ENCODE measurements at places on chromosomes 6 and 20.

DNA sequence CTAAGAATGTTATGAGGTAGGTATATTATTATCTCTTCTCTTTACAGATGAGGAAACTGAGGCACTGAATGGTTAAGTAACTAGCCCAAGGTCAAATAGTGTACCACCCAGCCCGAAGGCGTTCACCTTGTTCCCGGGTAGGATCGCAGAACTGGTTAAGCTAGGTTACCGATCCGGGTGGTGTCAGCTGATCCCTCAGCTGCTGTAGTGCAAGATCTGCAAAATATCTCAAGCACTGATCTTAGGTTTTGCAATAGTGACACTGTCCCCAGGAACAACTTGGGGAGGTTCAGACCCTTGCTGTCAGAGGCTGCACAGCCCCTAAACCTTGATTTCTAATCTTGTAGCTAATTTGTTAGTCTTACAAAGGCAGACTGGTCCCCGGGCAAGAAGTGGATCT lies 28.1 kb downstream of the SLC52A3 start:
- DNase-seq = no peak

DNA sequence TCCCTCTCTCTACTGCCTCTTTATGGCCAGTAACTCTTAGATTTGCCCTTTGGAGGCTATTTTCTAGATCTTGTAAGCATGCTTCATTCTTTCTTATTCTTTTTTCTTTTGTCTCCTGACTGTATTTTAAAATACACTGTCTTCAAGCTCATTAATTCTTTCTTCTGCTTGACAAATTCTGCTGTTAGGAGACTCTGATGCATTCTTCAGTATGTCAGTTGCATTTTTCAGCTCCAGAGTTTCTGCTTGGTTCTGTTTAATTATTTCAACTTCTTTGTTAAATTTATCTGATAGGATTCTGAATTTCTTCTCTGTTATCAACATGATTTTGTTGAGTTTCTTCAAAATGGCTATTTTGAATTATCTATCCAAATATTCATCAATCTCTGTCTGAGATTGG lies 25.0 kb upstream of the SDCBP2 start:
- DNase-seq = no peak

DNA sequence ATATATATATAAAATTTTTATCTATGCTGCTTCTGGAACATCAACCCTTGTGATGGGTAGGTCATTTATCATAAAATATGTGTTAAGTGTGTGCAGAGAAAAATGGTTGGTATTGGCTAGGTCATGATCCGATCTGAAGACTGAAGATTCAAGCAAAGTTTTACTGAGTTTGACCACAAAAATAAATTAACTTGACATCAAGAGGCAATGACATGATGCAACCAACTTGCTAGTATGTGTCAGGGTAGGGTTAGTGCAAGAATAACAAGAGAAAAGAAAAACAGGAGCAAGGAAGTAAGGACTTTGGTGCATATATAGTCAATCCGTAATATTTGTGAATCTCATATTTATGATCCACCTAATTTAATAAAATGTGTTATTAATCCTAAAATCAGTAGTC lies 1202.0 kb upstream of the ADGRB3 start:
- DNase-seq = no peak

DNA sequence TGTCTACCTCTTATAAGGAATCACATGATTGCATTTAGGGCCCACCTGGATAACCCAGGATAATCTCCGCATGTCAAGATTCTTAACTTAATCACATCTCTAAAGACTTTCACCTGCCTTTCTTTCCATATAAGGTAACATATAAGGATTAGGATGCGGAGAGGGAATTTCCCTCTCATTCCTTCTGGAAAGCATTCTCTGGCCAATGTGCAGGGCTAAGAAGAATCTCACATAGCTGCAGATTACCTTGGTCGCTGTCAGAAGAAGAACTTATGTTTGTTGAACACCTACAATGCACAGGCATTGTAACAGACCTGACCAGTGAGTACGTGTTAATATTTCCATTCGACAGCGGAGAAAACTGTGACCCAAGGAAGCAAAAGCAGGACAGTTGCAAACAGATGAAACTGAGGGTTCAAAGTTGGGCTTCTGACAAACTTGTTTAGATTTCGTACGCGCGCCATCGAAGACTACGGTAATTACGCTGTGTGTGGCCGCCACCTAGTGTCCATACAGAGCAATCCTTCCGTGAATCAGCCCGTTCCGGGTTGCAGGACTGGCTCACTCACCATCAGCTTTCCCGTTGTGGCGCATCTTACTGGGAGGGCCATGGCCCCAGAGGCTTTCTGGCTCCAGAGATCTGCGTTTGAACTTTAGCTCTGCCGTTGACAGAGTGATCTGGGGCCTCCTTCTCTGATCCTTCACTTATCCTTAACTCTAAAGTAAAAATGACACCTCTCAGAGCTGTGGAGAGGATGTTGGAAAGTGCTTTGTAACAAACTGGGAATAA lies 9.5 kb downstream of the C20orf202 start:
- DNase-seq = peak; percentile 30

- no peak for DNase-seq
Observed at GRCh38 chr6:7159790-7160525, 52.2 kb downstream of the RREB1 start.

Measured in activated CD8-positive, alpha-beta memory T cell treated with anti-CD3 and anti-CD28 coated beads for 4 hours (primary cell).